ENCODE measurements at places on chromosomes 16 and 17.
A peak's percentile ranks its signal among the peaks of the same experiment; 100 is the strongest.

- no peak for DNase-seq
Measured at GRCh38 chr17:41624208-41625101, at the start of gene KRT17. Gene KRT17 (minus strand): TSS chr17:41624575. CDS start chr17:41624509, 66 bp downstream.

DNA sequence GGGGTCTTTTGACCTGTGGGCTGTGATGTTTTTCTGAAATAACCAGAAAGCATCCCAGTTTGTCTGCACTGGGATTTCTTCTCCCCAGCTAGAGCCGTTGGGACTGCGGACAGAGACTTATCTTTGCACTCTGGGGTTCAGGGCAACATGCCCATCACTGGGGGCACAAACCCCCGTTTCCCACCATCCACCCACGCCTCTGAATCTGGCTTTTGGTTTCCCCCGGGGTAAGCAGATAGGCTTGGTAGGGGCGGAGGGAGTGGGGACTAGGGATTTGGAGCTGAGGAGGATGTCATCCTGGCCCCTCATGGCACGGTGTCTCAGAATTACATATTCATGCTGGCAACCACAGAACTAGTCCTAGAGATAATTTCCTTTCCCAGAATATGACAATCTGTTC is 68.6 kb downstream of the CCDC182 start:
- DNase-seq = no peak

GRCh38 chr16:14168146-14168545 is 97.0 kb downstream of the MRTFB start:
- no peak for DNase-seq

- no peak for DNase-seq
Measured at GRCh38 chr16:67504031-67505021, 21.0 kb upstream of the AGRP start.

DNA sequence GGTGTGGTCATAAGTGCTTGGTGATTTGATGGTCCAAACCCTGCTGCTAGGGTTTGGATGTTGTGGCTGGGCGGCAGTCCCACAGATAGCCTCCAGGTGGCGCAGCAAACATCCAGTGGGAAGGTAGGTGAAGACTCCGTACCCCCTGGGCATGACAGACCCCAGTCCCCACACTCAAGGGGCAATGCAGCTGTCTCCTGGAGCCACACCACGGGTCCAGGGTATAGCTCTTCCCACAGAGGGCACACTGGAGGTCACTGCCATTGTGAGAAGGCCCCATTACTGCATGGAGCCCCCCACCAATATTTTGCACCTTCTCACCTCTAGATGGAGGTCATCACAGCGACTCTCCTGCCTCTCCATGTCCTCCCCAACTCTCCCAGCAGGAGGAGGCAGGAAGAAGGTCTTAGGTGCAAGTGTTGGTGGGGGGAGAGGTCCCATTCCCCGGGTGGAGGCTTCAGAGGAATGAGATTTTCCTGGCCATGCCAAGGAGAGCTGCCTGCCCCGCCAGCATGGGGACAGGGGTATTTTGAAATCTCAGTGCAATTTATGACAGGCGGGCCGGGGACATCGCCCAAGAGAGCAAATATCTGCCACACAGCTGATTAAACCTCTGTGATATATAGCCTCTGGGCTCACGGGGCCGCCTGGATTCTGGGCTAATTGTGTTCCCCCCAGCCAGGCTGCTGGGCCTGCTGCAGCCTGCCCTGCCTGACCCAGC is 17.1 kb upstream of the C17orf113 start:
- peak; percentile 56 for DNase-seq

GRCh38 chr16:47113130-47113529 is 30.6 kb downstream of the NETO2 start:
- DNase-seq = no peak

GRCh38 chr16:67477960-67478554 is 2.9 kb downstream of the ATP6V0D1 start:
- no peak for DNase-seq

DNA sequence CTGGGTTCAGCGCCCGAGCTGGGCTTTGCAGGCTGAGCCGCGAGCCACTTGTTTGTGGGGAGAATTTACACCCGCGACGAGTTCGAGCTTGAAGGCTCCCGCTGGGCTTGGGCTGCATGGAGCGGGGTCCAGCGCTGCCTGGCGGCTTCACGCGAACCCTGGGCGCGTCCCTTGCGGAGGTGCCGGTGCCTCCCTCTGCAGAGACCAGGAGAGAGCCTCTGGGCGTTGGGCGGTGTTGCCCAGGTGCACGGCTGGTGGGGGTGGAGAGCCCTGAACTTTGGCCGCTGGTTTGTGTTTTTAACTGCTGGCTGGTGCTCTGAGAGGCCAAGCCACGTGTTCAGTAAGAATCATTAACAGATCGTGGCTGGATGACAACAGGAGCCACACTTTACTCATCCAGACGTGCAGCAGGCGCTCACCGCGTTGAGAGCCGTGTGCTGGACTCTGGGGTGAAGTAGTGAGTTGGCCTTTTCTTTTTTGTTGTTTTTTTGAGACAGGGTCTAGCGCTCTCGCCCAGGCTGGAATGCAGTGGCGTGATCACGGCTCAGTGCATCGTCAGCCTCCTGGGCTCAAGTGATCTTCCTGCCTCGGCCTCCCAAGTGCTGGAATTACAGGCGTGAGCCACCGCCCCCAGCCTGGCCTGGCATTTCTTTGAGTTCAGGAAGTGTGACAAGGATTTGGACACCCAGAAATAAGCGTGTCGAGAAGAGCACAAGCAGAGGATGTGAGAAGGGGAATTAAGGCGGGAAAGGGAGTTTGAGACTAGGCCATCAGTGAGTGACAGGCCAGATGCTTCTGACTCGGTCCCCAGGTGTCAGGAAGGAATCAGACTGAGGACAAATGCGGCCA is 827 bp downstream of the CDK10 start:
- DNase-seq = no peak

GRCh38 chr16:10949424-10949970 is 5.1 kb downstream of the CLEC16A start:
- DNase-seq = no peak

DNA sequence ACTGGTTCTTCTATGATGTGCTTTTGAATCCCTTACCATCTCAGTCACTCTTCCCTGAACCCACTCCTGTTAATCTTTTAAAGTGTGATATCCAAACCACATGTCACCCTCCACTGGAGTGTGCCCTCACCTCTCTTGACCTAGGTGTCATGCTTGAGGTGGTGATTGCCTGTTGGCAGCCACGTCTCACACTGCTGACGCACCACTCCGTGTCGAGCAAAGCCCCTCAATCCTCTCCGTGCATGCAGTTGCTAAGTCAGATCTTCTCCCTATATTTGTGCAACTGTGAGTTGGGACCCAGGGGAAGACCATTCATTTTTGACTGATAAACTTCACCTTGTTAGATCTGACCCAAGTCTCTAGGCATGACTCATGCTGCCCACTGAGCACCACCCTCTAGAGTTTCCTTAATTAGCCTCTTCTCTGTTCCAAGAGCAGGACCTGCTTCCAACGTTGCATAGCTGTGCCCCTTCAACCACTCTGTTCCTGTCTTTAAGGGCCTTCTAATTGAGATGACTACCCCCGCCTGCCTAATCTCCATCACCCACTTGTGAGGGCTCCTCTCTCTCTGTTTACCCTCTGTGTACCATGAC is 2.7 kb downstream of the MYH13 start:
- DNase-seq = no peak
